ENCODE measurements at places on chromosomes 2 and 18.

- DNase-seq, result no peak
Observed at GRCh38 chr18:69838620-69839411, 108.9 kb downstream of the CD226 start.

DNA sequence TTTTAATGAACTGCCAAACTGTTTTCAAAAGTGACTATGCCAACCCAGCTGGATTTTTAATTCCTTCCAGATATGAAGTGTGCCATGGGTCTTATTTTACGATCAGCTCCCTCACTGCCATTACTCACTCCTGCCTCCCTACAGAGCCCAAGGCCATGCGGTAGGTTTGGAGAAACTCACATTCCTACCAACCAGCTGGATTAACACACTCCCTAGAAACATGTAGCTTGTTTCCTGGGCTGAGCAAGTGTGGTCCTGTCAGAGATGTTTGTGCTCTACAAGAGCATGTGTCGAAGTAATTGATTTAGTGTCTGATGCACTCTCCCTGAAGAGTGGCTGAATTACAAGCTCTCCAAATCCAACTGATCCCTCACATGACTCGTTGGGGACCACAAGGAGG, 82.5 kb downstream of the SPP2 start:
- no peak for DNase-seq

DNA sequence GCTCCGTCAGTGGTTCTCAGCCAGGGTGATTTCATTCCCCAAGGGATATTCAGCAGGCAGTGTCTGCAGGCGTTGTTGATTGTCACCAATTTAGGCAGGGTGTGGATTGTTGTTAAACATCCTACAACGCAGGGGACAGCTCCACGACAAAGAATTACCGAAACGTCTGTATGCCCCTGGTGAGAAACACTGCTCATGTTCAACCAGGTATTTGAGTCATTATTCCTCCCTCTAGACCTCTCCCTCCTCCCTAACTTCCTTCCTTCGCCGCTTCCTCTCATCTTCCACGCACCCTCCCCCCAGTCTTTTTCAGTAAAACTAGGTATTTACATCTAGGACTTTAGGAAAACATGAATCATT, 50.8 kb downstream of the NCK2 start:
- no peak for DNase-seq

- DNase-seq, result no peak
Observed at GRCh38 chr2:233165543-233165894, 86.0 kb upstream of the ATG16L1 start.

GRCh38 chr2:180495606-180496005, 484.8 kb upstream of the UBE2E3 start:
- no peak for DNase-seq

- DNase-seq, result no peak
Observed at GRCh38 chr2:169452080-169452479, 27.2 kb upstream of the BBS5 start.

- no peak for DNase-seq
Observed at GRCh38 chr2:188473306-188473705, 181.6 kb downstream of the GULP1 start.

DNA sequence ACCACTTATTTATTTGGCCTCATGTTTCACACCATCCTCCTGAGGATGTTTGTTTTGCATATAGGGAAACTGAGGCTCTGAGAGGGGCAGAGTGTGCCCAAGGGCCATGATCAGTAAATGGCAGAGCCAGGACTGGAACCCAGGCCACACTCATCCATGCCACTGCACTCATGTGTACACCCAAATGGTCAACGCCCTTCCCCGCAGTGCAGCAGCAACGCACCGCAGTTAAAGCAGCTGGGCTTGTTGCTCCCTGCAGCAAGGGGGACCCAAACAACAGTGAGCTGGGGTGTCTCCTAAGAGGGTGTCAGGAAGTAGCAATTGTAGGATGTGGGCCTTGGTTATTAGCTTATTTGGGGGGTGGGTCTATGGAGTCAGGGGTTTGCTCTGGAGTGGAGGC, 36.6 kb downstream of the ZAP70 start:
- DNase-seq, result no peak

GRCh38 chr18:35841283-35841682, 131.2 kb upstream of the RMP24 start:
- DNase-seq, result no peak
